ENCODE measurements at places on chromosomes 11 and 22. TPM values are rescaled to one million over a fixed set of nuclear protein-coding genes. Genes with fewer than 3 reads are reported as not detected.

GRCh38 chr11:83367745-83368144 lies 81.6 kb upstream of the CCDC90B start:
- no peaks in the 10 kb centered on the region for H3K36me3 ChIP-seq
- H3K27ac ChIP-seq = no peak overlapping the region
- H3K4me3 ChIP-seq = no peak overlapping the region
- no peak for DNase-seq
- no peaks in the 10 kb centered on the region for H3K4me1 ChIP-seq
- no peaks in the 10 kb centered on the region for H3K27me3 ChIP-seq

DNA sequence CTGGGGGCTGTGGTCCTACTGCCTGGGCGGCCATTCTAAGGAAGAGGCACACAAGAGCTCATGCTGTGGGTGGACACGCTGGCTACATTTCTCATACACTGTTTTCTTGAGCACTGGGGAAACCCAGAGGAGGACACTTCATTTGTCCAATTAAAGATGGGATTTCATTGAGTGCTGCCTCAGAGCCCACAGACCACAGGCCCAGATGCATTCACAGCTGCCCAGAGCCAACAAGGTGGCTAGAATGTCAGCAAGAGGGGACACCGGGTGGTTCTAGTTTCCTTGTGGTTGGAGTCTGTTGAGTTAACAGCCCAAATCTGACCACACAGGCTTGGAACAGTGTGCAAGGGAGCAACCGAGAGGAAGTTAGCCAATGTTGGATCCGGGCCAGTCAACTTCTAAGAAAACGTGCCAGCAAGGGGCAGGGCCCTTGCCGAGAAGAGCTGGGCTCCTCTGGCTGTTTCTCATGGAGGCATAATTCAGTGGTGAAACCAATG lies 35.0 kb upstream of the SORL1 start:
- no peak for DNase-seq
- H3K36me3 ChIP-seq = no peaks in the 10 kb centered on the region
- peak overlapping the region; percentile 95 for H3K27ac ChIP-seq
- peaks cover 39% of the 10 kb centered on the region for H3K4me1 ChIP-seq

The IGLL1 gene
- not detected for total RNA-seq

GRCh38 chr11:67662142-67662834 lies 11.8 kb upstream of the ACY3 start:
- no peak for DNase-seq
- H3K4me3 ChIP-seq = peak overlapping the region; percentile 41
- H3K4me1 ChIP-seq = peaks cover 5% of the 10 kb centered on the region
- H3K27ac ChIP-seq = no peak overlapping the region

DNA sequence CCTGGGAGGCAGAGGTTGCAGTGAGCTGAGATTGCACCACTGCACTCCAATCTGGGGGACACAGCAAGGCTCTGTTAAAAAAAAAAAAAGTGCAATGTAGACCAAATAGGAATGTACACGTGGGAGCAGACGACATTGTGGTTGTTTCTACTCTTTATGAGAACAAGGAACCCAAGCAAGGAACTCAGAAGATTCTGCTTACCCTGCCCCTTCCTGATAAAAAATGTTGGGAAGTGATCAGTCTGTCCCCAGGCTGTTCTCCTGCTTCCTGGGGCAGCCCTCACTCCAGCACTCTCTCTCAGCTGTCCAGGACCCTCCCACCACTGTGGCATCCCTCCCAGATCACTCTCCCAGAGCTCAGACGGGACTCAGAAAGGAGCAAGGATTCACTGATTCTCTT lies 31.8 kb downstream of the SLCO2B1 start:
- no peak for DNase-seq
- H3K4me1 ChIP-seq = no peaks in the 10 kb centered on the region
- H3K27me3 ChIP-seq = peaks cover 26% of the 10 kb centered on the region
- no peak overlapping the region for H3K4me3 ChIP-seq
- peaks cover 3% of the 10 kb centered on the region for H3K36me3 ChIP-seq

GRCh38 chr11:92048415-92048814 lies 176.2 kb upstream of the FAT3 start:
- H3K27me3 ChIP-seq = no peaks in the 10 kb centered on the region
- no peak overlapping the region for H3K4me3 ChIP-seq
- H3K36me3 ChIP-seq = no peaks in the 10 kb centered on the region
- H3K27ac ChIP-seq = no peak overlapping the region

GRCh38 chr11:59678813-59679165 lies 10.0 kb upstream of the PATL1 start:
- no peak for DNase-seq
- no peak overlapping the region for H3K4me3 ChIP-seq
- no peak overlapping the region for H3K27ac ChIP-seq
- no peaks in the 10 kb centered on the region for H3K4me1 ChIP-seq

DNA sequence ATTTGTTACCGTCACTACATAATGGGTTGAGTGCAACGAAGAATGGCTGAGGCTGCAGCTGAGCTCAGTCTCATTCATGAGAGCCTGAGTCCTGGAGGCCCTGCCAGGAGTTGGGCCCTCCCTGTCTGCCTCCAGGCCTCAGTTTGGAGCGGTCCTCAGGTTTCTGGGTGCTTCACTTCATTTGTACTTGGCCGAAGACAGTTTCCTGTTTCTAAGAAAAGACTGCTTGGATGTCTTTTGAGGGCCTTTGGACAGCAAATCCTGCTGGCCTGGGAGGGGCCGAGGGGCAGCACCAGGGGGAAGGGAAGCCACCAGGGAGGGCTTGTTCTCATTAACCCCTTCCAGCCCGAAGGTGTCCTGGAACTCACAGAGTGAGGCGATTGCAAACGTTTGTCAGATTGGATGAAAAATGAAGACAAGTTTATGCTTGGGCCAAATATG lies 163.1 kb downstream of the ETS1 start:
- no peaks in the 10 kb centered on the region for H3K36me3 ChIP-seq
- peaks cover 31% of the 10 kb centered on the region for H3K4me1 ChIP-seq
- no peak overlapping the region for H3K4me3 ChIP-seq
- H3K27me3 ChIP-seq = no peaks in the 10 kb centered on the region

DNA sequence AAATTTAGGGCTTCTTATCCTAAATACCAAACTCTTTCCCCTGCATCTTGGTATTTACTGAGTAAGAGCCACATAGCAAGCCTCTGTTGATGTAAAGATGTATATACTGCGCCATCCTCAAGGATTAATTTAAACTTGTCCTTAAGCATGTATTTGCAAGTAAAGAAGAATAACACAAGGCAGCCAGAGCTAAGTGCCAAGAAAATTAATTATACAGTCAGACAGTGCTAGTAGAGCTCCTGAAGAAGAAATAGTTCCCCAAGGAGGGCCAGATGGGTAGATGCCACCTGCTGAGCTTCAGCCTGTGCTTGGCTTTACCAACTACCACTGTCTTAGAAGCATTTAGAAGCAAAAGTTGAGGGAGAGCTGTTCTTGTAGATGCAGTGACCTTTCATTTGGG lies 470.0 kb downstream of the BUD13 start:
- no peaks in the 10 kb centered on the region for H3K36me3 ChIP-seq
- no peak overlapping the region for H3K4me3 ChIP-seq
- H3K27ac ChIP-seq = no peak overlapping the region
- no peak for DNase-seq

- H3K4me3 ChIP-seq = peak overlapping the region; percentile 94
- peaks cover 2% of the 10 kb centered on the region for H3K36me3 ChIP-seq
- H3K27me3 ChIP-seq = no peaks in the 10 kb centered on the region
- H3K4me1 ChIP-seq = peaks cover 47% of the 10 kb centered on the region
- no peak for DNase-seq
These were observed 712 bp downstream of the IL2RB start for GRCh38 chr22:37148742-37149665.

- no peak for DNase-seq
- H3K27ac ChIP-seq = no peak overlapping the region
- H3K36me3 ChIP-seq = peaks cover 4% of the 10 kb centered on the region
- no peak overlapping the region for H3K4me3 ChIP-seq
These were observed 41.3 kb downstream of the NEU3 start for GRCh38 chr11:75029836-75030631.

DNA sequence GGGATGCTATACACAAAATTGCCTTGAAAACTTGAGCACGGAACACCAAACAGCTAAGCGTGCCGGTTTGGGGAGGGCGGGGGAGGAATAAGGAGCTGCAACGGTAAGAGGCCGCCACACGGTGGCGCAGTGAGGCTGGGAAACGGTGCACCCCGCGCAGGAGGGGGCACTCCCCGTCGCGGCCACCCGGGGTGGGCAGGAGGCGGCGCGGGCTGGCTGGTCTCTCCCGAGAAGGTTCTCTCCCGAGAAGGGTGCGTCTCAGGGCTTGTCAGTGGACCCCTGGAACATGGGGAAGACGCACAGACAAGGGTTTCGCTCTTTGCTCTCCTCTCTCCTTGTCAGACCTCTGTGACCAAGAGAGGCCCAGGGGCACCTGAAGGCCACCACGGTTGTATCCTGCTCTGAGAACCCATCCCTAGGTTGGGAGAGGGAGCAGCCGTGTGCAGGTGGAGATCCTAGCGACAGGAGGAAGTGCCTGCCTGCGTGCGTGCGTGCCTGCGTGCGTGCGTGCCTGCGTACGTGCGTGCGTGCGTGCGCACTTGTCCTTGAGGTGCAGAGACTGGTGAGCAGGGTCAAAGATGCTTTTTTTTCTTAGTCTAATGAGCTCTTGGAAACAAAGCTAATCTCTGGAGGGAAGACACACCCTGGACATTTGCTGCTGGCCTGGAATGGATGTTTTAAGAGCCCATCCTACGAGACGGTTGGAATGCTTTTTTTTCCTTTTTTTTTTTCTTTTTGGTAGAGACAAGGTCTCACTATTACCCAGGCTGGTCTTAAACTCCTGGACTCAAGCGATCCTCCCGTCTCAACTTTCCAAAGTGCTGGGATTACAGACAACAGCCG lies 18.1 kb upstream of the JAM3 start:
- H3K4me3 ChIP-seq = no peak overlapping the region
- H3K27me3 ChIP-seq = peaks cover 39% of the 10 kb centered on the region
- peaks cover 3% of the 10 kb centered on the region for H3K36me3 ChIP-seq
- H3K27ac ChIP-seq = peak overlapping the region; percentile 60

The SLC29A2 gene
- total RNA-seq = 5.4 TPM

GRCh38 chr11:12019866-12020416 lies 11.5 kb upstream of the DKK3 start:
- no peak overlapping the region for H3K27ac ChIP-seq
- peaks cover 2% of the 10 kb centered on the region for H3K36me3 ChIP-seq
- peaks cover 32% of the 10 kb centered on the region for H3K27me3 ChIP-seq

- peaks cover 12% of the 10 kb centered on the region for H3K4me1 ChIP-seq
- peaks cover 68% of the 10 kb centered on the region for H3K27me3 ChIP-seq
- DNase-seq = peak; percentile 56
- peak overlapping the region; percentile 84 for H3K4me3 ChIP-seq
- H3K27ac ChIP-seq = no peak overlapping the region
These were observed 31.2 kb upstream of the TRIM29 start for GRCh38 chr11:120168960-120169681.

The MMP12 gene
- not detected for total RNA-seq

GRCh38 chr11:126186025-126186698 lies 25.3 kb downstream of the RPUSD4 start:
- no peak for DNase-seq
- H3K27ac ChIP-seq = no peak overlapping the region
- no peak overlapping the region for H3K4me3 ChIP-seq
- peaks cover 9% of the 10 kb centered on the region for H3K4me1 ChIP-seq
- peaks cover 9% of the 10 kb centered on the region for H3K36me3 ChIP-seq

The P2RY6 gene
- not detected for total RNA-seq

DNA sequence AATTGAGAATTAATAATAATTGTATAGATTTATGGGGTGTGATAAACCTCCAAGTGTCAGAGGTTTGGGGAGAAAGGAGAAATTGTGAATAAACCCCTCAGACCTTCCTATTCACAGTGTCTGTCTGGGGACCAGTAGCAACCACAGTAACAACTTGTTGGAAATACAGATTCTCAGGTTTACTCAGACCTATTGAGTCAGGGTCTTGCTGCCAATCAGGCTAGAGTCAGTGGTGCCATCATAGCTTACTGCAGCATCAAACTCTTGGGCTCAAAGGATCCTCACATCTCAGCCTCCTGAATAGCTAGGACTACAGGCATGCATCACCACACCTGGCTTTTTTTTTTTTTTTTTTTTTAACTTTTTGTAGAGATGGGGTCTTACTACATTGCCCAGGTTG lies 17.3 kb downstream of the SLC3A2 start:
- H3K4me3 ChIP-seq = no peak overlapping the region
- H3K4me1 ChIP-seq = peaks cover 18% of the 10 kb centered on the region
- no peak overlapping the region for H3K27ac ChIP-seq
- DNase-seq = no peak

The SPDYC gene
- total RNA-seq = not detected

DNA sequence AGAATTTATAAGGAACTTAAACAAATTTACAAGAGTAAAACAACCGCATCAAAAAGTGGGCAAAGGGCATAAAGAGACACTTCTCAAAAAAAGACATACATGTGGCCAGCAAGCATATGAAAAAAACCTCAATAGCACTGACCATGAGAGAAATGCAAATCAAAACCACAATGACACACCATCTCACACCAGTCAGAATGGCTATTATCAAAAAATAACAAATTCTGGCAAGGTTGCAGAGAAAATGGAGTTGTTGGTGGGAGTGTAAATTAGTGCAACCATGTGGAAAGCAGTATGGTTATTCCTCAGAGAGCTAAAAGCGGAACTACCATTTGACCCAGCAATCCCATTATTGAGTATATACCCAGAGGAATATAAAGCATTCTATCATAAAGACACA lies 866.8 kb upstream of the TENM4 start:
- no peak for DNase-seq
- H3K4me1 ChIP-seq = no peaks in the 10 kb centered on the region
- H3K4me3 ChIP-seq = no peak overlapping the region
- no peaks in the 10 kb centered on the region for H3K27me3 ChIP-seq

- H3K4me3 ChIP-seq = no peak overlapping the region
- H3K27ac ChIP-seq = no peak overlapping the region
- DNase-seq = no peak
- H3K4me1 ChIP-seq = peaks cover 52% of the 10 kb centered on the region
- H3K36me3 ChIP-seq = no peaks in the 10 kb centered on the region
These were observed 27.9 kb upstream of the MOB2 start for GRCh38 chr11:1514336-1515061.

- no peak overlapping the region for H3K27ac ChIP-seq
- H3K27me3 ChIP-seq = peaks cover 50% of the 10 kb centered on the region
- no peaks in the 10 kb centered on the region for H3K36me3 ChIP-seq
These were observed 37.5 kb upstream of the LYVE1 start for GRCh38 chr11:10605941-10606381.

- DNase-seq = no peak
- H3K4me1 ChIP-seq = no peaks in the 10 kb centered on the region
- H3K27ac ChIP-seq = no peak overlapping the region
- no peak overlapping the region for H3K4me3 ChIP-seq
- no peaks in the 10 kb centered on the region for H3K36me3 ChIP-seq
These were observed 143.0 kb upstream of the ARHGAP20 start for GRCh38 chr11:110855191-110855590.

GRCh38 chr11:1876361-1877063 lies 15.2 kb downstream of the PRR33 start:
- peak; percentile 16 for DNase-seq
- no peaks in the 10 kb centered on the region for H3K36me3 ChIP-seq
- H3K27me3 ChIP-seq = no peaks in the 10 kb centered on the region
- H3K4me3 ChIP-seq = no peak overlapping the region
- no peak overlapping the region for H3K27ac ChIP-seq

Data from T-helper 17 cell (primary cell).